Activated T-cell treated with anti-CD3 and anti-CD28 coated beads, Interleukin-2, amount 50 U/mL, for 72 hours (primary cell): ENCODE measurements at places on chromosomes 7 and 10.

DNA sequence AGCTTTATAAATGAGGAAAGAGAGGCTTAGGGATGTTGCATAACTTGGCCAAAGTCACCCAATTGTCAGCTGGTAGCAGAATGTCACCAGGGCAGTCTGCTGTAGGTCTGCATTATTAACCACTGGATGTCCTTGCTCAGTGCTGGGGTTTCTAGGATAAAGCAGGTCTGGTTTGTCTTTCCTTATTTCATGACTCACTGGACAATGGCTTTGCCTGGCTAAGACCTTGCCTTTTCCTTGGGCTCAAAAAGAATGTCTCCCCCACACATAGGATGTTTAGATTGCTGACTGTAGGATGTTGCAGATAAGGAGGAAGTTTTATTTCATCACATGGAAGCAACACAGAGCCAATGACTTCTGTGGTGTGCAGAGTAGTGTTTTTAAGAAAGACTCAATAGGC is 29.4 kb downstream of the WDFY4 start:
- no peak for DNase-seq
- H3K4me1 ChIP-seq: no peaks in the 10 kb centered on the region
- no peaks in the 10 kb centered on the region for H3K27me3 ChIP-seq
- H3K36me3 ChIP-seq: no peaks in the 10 kb centered on the region

DNA sequence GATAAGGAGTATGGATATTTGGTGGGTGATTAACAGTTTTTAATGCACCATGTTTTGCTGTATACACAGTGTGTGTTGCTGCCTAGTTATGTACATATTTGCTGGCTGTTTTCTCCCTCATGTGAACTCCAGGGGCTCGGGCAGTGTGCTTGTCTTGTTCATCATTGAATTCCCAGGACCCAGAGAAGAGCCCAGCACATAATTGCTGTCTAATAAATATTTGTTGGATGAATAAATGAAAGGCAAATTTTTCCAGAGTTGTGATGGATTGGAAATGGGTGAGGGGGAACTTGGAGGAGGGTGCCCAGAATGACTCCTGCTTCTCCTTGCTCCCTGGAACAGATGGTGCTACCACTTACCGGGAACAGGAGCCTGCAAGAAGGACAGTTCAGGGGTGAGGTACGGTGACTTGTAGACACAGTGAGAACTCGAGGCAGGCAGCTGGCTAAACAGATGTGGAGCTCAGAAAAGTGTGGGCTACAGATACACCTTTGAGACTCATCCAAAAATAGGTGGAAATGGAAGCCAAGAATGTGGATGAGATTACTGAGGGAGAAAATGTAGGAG is 586.8 kb upstream of the MGMT start:
- no peaks in the 10 kb centered on the region for H3K4me1 ChIP-seq
- peaks cover 6% of the 10 kb centered on the region for H3K27me3 ChIP-seq
- no peak for DNase-seq
- H3K36me3 ChIP-seq: no peaks in the 10 kb centered on the region
- H3K27ac ChIP-seq: no peak overlapping the region
- no peak overlapping the region for H3K4me3 ChIP-seq

- peaks cover 7% of the 10 kb centered on the region for H3K4me1 ChIP-seq
- no peak overlapping the region for H3K27ac ChIP-seq
- H3K27me3 ChIP-seq: peaks cover 39% of the 10 kb centered on the region
- no peaks in the 10 kb centered on the region for H3K36me3 ChIP-seq
Observed at GRCh38 chr7:107691716-107692115, 31.1 kb downstream of the SLC26A4 start.

- no peak overlapping the region for H3K4me3 ChIP-seq
- H3K27me3 ChIP-seq: no peaks in the 10 kb centered on the region
- peaks cover 13% of the 10 kb centered on the region for H3K4me1 ChIP-seq
Observed at GRCh38 chr10:69025370-69025896, 36.8 kb downstream of the KIFBP start.

DNA sequence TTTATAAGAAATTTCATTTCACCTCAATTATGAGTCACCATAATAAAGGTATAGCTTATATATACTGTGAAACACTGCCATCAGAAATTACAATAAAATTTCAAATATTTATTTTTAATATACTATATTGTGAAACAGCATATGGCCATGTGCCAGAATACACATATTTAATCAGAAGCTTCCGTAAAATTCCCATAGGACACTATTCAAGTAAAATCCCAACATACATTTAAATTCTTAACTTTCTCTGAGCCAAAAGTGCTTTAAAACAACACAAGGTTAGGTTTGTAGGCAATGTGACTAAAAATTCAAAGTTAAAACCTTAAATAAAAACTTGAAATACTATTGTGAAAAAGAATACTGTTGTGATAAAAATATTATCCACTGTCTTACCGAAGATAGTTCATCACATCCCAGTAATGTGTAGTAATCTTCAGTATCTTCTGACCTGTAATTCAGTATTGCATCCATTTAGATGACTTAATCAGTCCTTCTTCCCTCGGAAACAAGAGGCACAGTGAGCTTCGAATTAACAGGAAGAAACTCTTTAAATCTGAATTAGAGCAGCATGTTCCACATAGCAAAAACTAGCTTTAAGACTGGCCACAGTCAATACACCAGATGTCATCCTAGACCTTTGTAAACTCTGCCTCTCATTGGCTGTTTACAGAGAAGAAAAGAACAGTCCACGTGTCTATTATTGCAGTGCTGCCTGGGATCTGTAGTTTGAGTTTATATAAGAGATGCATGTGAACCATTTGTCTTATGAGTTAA is at the start of gene DNAJC12:
Gene DNAJC12 (minus strand): TSS at position 648 of the 774 bp plus-strand sequence. CDS start 177 bp downstream, at position 471.
- peak within 1 kb of the TSS; percentile 74 for H3K4me3 ChIP-seq
- DNase-seq: no peak
- H3K27ac ChIP-seq: no peak within 1 kb of the TSS
- no peaks in the 10 kb centered on the region for H3K27me3 ChIP-seq
- peaks cover 7% of the 10 kb centered on the region for H3K4me1 ChIP-seq

DNA sequence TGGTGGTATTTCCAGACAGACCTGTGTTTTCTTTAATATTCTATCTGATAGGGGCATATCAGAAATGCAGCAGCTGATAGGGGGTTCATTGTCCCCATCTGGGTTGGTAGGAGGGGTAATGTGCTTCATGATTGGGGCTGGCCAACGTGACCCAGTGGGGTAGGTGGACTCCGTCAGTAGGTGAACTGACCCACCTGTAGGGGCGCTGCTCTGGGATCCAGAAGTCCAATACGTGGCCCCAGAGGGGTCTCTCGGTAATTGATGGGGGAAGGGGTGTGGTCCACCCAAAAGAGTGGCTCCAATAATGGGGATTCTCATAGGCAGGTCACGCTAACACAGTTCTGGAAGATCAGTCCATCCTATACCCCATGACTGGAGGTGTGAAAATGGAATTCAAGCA is 112.0 kb downstream of the PRLHR start:
- no peaks in the 10 kb centered on the region for H3K4me1 ChIP-seq
- no peak for DNase-seq
- peaks cover 23% of the 10 kb centered on the region for H3K27me3 ChIP-seq
- H3K36me3 ChIP-seq: no peaks in the 10 kb centered on the region
- no peak overlapping the region for H3K27ac ChIP-seq
- H3K4me3 ChIP-seq: no peak overlapping the region
